ENCODE measurements at places on chromosomes 7 and 10. TPM values are rescaled to one million over a fixed set of nuclear protein-coding genes. Genes with fewer than 3 reads are reported as not detected.

The POM121L12 gene
- total RNA-seq, result not detected

The SPDYE3 gene
- not detected for total RNA-seq

The ADIRF gene
- total RNA-seq, result 29.4 TPM

The CUBN gene
- total RNA-seq, result 1.2 TPM

The FOXK1 gene
- total RNA-seq, result 31.6 TPM

The LRRC17 gene
- 1.7 TPM for total RNA-seq

The CLEC5A gene
- total RNA-seq, result 0.20 TPM

The LEP gene
- total RNA-seq, result 4.7 TPM

The DDX50 gene
- total RNA-seq, result 23.9 TPM

The ECHDC3 gene
- total RNA-seq, result 66.1 TPM

The BCL7B gene
- total RNA-seq, result 63.2 TPM

The PSMA2 gene
- total RNA-seq, result 56.3 TPM

The ANKRD61 gene
- total RNA-seq, result not detected

Measured in heart left ventricle (tissue), 16 donors.